WTC11 (cell line): ENCODE measurements at places on chromosomes 5 and 9.

- H3K27ac ChIP-seq = no peak overlapping the region
- H3K27me3 ChIP-seq = no peaks in the 10 kb centered on the region
- H3K4me3 ChIP-seq = no peak overlapping the region
- H3K36me3 ChIP-seq = no peaks in the 10 kb centered on the region
- peaks cover 12% of the 10 kb centered on the region for H3K4me1 ChIP-seq
Measured at GRCh38 chr9:13590996-13591395, 311.5 kb upstream of the MPDZ start.

GRCh38 chr9:36922548-36922947 lies 111.5 kb downstream of the PAX5 start:
- no peak overlapping the region for H3K4me3 ChIP-seq
- H3K27ac ChIP-seq = no peak overlapping the region
- no peak for DNase-seq
- H3K27me3 ChIP-seq = no peaks in the 10 kb centered on the region
- H3K4me1 ChIP-seq = 0 out of 2 replicates have a peak, but pooled peaks cover 4% of the 10 kb centered on the region

DNA sequence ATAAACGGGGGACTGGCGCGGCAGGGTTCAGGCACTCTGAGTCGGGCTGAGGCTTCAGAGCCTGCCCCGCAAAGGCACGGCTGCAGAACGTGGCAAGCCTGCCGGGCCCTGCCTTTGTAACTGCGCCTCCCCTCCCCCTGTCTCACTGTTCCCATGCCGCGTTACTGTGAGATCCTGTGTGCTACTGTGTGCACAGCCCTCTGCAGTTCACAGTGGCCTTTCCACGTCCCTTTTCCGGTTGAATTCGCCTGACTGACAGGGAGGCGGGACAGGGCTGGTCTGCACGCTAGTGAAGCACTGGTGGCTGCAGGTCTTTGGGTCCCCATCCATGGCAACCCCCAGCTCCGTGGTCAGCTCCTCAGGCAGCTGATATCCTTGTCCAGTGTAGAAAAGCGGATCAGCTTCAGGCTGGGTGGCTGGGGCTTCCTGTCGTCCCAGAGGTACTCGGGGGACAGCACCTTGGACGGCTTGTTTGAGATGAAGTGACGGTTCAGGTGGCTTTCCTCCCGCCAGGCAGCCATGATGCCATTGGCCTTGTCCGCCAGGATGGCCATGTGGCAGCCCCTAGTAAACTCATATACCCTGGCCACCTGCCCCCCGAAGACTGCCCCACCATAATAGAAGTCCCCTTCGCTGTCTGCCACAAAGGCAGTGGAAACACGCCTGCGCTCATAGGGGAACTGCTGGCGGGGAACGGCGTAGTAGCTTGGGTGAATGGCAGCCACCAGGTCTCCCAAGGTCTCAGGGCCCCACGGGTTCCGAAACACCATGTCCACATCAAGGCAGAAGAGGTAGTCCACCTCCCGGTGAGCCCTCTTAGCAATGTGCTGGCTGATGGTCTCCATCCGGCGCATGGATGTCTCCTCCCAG lies 10.3 kb downstream of the GBGT1 start:
- peaks cover 9% of the 10 kb centered on the region for H3K36me3 ChIP-seq
- no peak for DNase-seq
- no peak overlapping the region for H3K27ac ChIP-seq
- no peaks in the 10 kb centered on the region; the same call in 1 of the 2 replicates for H3K27me3 ChIP-seq

DNA sequence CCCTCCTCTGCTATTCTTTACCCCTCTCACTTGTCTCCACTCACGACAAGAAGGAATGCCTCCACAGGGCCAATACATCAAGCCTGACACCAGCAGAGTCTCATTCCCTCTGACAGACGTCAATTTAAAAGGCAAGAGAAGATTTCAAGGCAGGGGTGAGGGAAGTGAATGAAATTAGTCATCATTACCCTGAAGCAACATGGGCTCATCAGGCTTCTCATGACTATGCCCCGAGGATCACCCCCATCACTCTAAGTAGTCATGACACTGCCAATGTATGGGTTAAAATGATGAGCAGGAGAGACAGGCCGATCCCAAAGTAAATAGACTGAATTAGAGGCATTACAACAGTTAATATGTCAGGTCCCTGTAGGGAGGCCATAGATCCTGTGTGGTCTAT lies 504.4 kb downstream of the TLE4 start:
- no peak for DNase-seq
- H3K36me3 ChIP-seq = no peaks in the 10 kb centered on the region
- H3K4me3 ChIP-seq = no peak overlapping the region
- no peaks in the 10 kb centered on the region for H3K4me1 ChIP-seq

DNA sequence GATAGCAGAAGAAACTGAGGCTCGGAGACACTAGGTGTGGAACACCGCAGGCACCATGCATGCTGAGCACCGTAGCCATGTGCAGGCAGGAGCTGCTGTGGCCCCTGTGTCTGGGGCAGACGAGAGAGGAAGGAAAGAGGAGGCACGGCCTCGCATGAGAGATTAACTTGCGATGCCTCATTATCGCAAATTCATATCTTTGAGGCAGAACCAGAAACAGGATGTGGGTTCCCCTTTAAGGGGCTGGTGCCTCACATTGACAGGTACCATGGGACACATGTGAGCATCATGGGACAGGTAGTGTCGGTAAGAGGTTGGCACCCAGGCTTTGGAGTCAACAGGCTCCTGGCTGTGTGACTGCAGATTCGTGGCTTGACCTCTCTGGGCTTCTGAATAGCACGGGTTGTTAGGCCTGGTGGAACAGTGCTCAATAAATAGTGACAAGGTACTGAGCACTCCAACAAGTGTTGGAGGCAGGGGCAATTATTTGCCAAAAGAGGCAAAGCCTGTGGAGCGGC lies 40.8 kb downstream of the NAIF1 start:
- no peak overlapping the region for H3K4me3 ChIP-seq
- H3K27me3 ChIP-seq = no peaks in the 10 kb centered on the region
- H3K4me1 ChIP-seq = peaks cover 4% of the 10 kb centered on the region
- DNase-seq = no peak
- H3K27ac ChIP-seq = no peak overlapping the region; the same call in 1 of the 2 replicates
- no peaks in the 10 kb centered on the region for H3K36me3 ChIP-seq

GRCh38 chr9:136942881-136943230 lies 1.7 kb downstream of the FBXW5 start:
- DNase-seq = no peak
- H3K27me3 ChIP-seq = no peaks in the 10 kb centered on the region
- H3K4me3 ChIP-seq = peak overlapping the region; percentile 59
- peaks cover 9% of the 10 kb centered on the region for H3K4me1 ChIP-seq

DNA sequence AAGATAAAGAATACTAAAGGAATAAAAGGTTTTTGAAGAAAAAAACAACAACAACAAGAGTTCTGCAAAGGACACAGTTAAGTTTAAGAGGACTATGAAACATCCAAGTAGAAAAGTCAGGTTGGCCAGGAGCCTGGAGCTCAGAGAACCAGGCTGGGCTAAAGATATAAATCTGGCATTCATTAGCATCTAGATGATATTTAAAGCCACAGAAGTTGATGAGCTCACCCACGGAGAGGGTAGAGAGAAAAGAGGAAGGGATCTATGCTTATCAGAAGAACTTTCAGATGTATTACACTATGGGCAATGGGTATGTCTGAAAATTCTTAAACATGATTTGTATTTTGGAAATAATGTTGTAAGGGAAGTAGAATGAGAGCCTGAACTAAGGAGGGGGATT lies 9.9 kb downstream of the MIER3 start:
- DNase-seq = no peak
- H3K27me3 ChIP-seq = no peaks in the 10 kb centered on the region
- H3K36me3 ChIP-seq = peaks cover 74% of the 10 kb centered on the region
- H3K27ac ChIP-seq = no peak overlapping the region
- no peaks in the 10 kb centered on the region for H3K4me1 ChIP-seq

DNA sequence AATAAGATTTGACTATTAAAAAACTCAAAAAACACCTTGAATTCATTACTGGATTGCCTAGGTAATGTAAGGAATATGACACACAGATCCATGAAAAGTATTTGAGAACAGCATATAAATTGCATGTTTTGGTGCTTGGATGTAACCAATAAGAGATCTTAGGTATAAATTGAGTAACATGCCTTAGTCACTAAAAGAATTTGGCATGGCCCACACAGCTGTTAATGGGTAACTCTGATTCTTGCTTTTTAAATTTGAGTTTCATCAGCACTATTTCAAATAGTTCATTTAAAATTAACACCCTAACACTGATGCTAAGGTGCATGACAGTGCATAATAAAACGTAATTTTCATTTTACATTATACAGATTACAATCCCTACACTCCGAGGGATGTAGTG lies 779.3 kb upstream of the WWC1 start:
- H3K4me1 ChIP-seq = peaks cover 51% of the 10 kb centered on the region
- no peak overlapping the region for H3K4me3 ChIP-seq
- no peak overlapping the region for H3K27ac ChIP-seq
- no peaks in the 10 kb centered on the region for H3K36me3 ChIP-seq

- DNase-seq = no peak
- H3K4me1 ChIP-seq = peaks cover 22% of the 10 kb centered on the region
- no peak overlapping the region for H3K27ac ChIP-seq
- no peak overlapping the region for H3K4me3 ChIP-seq
- no peaks in the 10 kb centered on the region for H3K36me3 ChIP-seq
- no peaks in the 10 kb centered on the region for H3K27me3 ChIP-seq
Measured at GRCh38 chr5:59728356-59728755, 165.2 kb downstream of the PDE4D start.

DNA sequence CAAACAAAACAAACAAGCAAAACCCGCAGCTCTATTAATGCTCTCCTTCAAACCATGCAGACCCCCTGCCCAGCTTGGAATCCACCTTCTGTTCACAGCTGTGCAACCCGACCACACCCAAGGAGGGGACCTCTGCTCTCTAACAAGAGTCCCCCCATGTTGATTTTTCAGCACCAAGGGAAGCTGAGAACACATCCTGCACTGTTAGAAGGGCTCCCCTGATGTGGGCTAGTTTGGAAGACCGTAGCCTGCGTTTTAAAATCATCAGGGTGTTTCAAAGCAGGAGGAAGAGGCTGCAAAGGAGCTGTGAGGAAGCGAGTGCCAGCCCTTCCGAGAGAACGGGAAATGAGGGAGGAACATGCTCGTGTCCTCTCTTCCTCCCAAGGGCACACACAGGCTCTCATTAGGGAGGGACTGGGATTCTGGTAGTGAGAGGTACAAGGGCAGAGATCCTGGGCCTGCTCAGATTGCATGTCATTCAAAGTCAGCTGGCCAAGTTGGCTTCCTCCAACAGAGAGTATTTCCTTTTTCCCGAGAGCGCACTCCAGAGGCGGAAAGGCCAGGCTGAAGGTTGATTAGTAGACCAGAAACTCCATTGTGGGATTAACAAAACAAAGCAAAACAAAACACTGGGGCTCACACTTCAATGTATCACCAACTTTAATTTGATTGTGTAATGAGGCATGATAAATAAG lies 185.9 kb downstream of the SEMA6A start:
- H3K4me1 ChIP-seq = peaks cover 18% of the 10 kb centered on the region
- no peaks in the 10 kb centered on the region for H3K36me3 ChIP-seq
- DNase-seq = peak; percentile 25
- no peak overlapping the region for H3K27ac ChIP-seq
- H3K4me3 ChIP-seq = no peak overlapping the region

DNA sequence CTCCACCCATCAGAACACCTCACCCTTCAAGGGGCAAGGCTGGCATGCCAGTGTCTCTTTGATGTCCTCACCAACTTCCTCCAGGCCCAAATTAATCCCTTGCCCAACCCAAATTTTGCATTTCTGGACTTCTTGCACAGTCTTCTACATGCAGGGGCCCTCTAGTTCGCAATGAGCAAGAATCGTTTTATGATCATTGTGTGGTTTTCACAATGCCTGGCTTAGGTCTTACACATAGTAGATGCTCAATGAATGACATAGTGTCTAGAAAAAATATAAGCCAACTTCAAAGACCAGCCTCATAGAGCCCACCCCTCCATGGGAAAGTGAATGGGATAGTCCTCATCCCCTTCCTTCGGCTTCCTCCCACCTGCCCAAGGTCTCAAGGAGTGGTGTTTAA lies 9.8 kb upstream of the ESM1 start:
- no peak for DNase-seq
- H3K4me3 ChIP-seq = no peak overlapping the region
- no peaks in the 10 kb centered on the region for H3K36me3 ChIP-seq
- H3K4me1 ChIP-seq = peaks cover 38% of the 10 kb centered on the region
- H3K27ac ChIP-seq = no peak overlapping the region

DNA sequence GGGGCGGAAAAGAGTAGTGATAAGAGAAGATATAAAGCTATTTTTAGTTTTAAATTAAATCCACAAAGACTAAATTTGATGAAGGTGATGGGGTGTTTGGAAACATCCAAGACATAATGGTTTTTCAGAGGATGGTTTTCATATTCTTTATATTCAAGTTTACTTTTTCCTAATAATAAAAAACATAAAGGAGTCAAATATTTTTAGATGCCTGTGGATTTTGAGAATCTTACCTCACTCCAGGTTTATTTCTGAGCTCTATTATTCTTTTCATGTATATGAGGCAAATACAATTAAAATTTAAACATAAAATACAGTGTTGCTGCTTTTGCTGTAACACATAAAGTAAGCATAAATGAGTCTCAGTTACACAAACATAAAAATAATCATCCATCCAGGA lies 22.2 kb downstream of the MRPS30 start:
- H3K27ac ChIP-seq = no peak overlapping the region
- H3K4me1 ChIP-seq = peaks cover 27% of the 10 kb centered on the region
- H3K27me3 ChIP-seq = no peaks in the 10 kb centered on the region
- H3K4me3 ChIP-seq = no peak overlapping the region
- no peak for DNase-seq
- H3K36me3 ChIP-seq = peaks cover 7% of the 10 kb centered on the region
